RPMI7951 (cell line): ENCODE measurements at places on chromosomes 13 and 19. TPM values are rescaled to one million over a fixed set of nuclear protein-coding genes. Genes with fewer than 3 reads are reported as not detected.

PNMA8C gene
- total RNA-seq: not detected in 2 replicates

CRTC1 gene
- total RNA-seq: 2.2 and 2.9 TPM in 2 replicates

LTBP4 gene
- total RNA-seq: 21.5 and 22.0 TPM in 2 replicates

IRF2BP1 gene
- total RNA-seq: 12.1 and 19.4 TPM in 2 replicates

SHISA7 gene
- 0.12 TPM in 1 of 2 replicates, not detected in the other for total RNA-seq

SELENOV gene
- total RNA-seq: not detected in 2 replicates

CLC gene
- total RNA-seq: not detected in 2 replicates

LSR gene
- 1.8 TPM in 2 replicates for total RNA-seq

CLEC17A gene
- total RNA-seq: not detected in 2 replicates

PLIN3 gene
- 177 and 194 TPM in 2 replicates for total RNA-seq

B3GLCT gene
- 18.3 and 18.8 TPM in 2 replicates for total RNA-seq

OR4F17 gene
- total RNA-seq: not detected in 2 replicates

CALR3 gene
- not detected in 2 replicates for total RNA-seq

- no peak for DNase-seq
Observed at GRCh38 chr13:94658926-94659597, 53.3 kb downstream of the SOX21 start.

DNA sequence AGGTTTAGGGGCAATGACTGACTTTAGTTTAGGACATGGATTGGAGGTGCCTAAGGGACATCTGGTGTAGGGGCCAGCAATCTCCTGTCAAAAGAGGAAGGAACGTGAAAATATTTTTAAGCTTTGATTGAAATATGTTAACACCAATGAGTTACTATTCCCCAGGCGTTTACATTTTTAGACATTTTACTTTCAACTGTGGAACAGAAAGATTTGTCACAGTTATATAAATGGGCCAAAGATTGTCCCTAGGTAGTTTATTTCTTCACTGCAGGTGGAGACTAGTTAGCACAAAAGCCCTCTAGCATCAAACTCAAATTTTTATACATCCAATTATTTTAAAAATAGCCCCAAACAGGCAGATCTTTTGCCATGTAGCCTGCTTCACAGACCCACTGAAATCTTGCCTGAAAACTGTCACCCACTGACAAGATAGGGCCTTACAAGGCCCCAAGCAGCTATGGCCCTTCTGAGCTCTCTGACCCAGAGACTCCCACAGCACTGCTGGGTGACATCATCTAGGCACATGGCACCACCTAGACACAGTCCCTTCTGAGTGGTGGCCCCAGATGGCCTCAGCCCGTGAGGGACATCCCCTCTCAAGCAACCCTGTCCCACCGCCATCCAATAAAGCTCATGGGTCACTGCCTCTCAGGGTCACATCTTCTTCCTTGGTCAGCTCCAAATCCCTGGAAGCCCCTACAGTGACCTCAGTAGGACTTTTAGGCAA is 64.8 kb upstream of the DOCK9 start:
- no peak for DNase-seq

DNA sequence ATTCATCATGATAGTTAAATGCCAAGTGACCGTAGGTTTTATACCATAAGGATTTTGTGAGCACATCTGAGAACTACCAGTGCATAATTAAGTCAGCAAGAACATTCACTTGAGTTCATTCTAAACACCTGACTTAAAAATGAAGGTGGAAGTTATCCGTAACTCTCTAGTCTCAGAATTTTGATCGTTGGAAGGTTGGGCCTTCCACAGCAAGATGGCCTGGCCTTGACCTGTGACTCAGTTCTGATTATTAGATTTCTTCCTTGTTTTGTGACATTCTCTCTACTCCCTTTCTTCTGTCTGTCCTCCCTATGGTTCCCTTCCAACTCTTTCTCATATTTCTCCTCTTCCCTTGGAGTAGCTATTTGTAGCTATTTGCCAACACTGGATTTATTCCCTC is 20.0 kb upstream of the WDFY2 start:
- no peak for DNase-seq

- no peak for DNase-seq
Observed at GRCh38 chr13:99371956-99372355, 64.8 kb upstream of the GPR183 start.

DNA sequence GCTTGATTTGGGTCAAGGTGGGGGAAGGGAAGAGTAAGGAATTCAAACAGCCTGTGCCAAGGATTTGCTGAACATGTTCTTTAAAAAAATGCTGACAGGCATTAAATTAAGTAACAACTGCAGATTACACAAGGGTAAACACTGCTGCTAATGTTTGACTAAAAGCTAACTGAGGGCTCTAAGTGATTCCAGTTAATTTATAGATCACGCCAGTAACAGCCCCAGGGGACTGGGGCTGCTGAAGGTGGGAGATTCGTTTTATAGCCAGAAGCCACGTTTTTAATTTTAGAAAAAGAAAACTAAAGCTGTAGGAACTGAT is 321.7 kb downstream of the DLEU7 start:
- no peak for DNase-seq

- no peak for DNase-seq
Observed at GRCh38 chr19:1511318-1512317, 1.2 kb downstream of the ADAMTSL5 start.

- no peak for DNase-seq
Observed at GRCh38 chr19:16088351-16089009, 12.2 kb downstream of the TPM4 start.

DNA sequence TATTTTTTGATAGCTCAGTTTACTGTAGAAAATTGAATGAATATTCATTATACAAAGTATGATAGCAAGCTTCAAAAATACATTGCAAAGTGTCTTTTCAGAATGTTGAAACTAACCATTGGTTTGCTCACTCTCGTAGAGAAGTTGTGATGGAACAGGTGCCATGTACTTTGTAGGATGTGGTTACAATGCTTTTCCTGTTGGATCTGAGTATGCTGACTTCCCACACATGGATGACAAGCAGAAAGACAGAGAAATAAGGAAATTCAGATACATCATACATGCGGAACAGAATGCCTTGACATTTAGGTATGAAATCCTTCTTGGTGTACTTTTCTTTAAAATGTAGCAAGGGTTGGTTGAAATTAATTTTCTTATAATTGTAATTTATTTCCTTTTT is 30.5 kb downstream of the CDADC1 start:
- DNase-seq: no peak

DNA sequence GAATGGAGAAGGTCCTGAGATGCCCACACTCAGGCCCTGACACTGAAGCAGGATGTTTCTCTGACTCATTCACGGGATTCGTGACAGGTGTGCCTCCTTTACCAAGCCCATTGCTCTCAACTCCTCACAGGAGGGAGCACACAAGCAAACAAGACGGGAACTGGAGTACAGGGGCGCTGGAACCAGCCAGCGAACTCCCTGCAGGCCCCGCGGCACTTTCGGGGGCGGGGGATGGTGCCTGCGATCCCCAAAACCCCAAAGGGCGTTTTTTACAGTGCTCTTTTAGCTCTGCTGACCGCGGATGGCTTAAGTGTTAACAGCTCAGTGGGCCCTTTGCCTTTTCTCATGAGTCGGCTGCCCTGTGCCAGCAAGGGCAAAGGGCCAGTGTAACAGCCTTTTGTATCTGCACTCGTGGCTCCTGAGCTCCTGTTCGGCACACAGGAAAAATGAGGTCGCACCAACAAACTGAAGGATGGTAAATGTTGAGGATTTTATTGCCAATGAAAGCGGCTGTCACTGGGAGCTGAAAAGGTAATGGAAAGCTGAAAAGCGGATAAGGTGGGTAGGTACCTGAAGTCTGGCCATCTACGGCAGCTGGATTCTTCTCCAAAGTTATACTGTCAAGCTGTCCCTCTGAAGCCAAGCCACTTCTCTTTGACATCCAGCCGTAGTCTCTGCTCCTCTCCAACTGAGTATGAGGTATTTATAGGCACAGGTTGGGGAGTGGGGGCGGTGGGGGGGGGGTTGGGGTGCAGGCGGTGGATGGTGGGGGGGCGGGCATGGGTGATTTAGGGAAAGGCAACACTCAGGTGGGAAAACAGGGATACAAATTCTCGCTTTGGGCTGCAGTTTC is 65.0 kb upstream of the TRPC4 start:
- no peak for DNase-seq

DNA sequence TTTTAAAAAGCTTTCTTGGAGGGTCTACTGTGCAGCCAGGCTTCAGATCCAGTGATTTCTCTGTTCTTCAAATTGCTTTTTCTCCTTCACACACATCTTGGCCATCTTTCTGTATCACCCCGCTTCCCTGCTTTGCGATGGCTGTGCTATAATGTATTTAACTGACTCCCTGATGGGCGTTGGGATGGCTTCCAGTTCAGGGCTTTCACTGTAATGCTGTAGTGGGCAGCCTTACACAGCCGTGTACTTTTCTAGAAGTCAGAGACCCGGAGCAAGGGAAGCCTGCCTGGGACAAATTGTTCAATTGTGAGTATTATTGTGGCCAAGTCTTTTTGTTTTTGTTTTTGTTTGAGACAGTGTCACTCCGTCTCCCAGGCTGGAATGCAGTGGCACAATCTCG is 19.4 kb upstream of the PAK4 start:
- no peak for DNase-seq

DNA sequence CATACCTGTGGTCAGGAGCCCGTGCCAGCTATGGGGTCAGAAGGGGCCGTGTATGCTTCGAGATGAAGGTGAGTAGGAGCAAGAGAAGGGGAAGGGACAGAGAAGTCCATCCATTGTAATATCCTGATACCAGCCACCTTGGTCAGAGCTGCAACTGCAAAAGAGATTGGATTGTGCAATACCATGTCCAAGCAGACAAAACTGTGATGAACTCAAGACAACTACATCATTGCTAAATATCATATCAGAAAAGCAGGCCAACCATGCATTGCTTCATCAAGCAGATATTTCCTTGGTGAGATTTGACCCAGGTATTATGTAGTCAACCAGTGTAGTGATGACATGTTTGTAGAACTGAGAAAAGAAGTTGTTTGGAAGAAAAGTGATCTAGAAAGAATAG is 12.1 kb downstream of the HNRNPUL1 start:
- no peak for DNase-seq

- DNase-seq: no peak
Observed at GRCh38 chr13:43008596-43008995, 14.8 kb upstream of the DNAJC15 start.

DNA sequence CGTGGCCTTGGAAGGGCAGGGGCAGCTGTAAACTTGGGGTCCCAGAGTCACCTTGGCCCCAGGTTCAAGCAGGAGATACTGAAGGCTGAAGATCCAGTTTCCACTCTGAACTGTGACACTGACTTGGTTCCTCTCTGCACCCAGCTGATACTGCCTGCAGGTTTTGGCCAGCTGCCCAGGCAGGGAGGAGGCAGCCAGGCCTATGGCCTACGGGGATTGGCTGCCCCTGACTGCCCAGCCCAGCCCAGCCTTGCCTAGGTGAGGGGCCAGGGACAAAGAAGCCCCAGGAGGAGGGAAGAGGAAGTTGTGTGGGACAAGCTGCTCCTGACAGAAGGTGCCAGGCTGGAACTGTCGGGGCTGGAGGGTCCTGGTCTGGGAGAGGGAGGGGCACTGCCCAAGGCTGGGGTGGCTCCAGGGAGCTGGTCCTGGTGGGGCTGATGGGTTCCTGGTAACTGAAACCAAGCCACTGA is 51.7 kb upstream of the CYP4F8 start:
- DNase-seq: peak; percentile 16

GRCh38 chr19:1487576-1488281 is 2.4 kb downstream of the PCSK4 start:
- no peak for DNase-seq

DNA sequence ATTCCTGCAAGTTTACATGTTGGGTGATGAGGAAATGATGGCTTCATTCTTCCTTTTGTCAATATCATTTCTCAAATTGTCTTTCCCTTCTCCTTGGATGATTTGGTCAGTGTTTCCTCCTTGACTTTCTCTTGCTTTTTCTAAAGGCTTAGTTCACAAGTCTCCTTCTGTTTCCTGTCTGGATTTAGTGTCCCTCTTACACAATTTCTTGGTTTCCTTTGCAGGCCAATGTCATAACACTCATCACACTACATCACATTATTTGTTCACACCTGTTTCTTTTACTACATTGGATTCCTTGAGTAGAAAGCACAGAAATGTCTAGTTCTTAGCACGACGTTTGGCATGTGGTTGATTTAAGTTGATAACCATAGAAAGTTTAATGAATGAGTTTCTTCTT is 490.7 kb downstream of the TDRD3 start:
- DNase-seq: no peak

DNA sequence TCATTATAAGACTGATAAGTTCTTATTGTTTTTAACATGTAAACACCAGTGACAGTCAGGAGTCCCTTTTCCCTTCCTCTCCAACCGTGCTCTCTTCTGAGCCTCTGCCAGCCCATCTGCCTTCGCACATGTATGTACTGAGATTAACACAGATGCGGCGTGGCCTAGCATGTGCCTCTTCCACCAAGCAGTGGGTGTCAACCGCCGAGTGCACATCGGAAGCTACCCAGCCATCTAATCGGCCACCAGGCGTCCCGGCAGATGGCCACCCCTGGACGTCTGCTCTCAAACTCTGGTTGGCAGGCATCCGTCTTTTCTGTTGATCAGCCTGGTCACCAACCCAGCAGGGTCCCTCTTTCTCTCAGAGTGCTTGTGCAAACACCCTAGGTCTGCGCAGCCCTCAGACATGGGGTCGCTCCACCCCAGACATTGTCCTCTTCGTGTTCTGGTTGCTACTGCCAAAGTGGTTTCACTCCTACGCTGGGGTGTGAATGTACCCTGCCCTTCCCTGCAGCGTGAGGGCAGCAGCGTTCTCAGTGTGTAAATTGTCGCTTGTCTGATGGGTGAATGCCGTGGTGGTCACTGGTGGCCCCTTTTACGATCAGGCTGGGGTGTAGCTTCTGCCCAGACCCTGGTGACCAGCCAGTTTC is 57.7 kb upstream of the LDLR start:
- DNase-seq: no peak

GRCh38 chr13:75440100-75440499 is 41.9 kb downstream of the TBC1D4 start:
- no peak for DNase-seq

DNA sequence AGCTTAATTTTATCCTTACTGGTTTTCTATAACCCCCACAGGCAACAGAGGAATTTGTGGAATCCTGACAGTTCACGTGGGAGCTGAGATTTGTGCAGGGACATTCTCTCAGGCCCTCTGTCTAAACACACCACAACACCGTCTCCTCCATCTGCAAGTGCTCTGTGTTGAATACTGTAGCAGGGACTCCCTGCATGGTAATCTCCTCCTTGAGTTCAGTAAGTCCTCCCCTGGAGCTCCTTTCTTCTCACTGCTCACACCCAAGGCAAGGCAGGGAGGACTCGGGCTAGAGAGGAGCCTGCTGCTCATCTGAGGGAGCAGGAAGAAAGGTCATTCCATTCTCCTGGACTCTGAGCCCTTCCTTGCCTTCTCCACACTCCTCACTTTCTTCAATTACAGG is 348.2 kb downstream of the KCTD12 start:
- DNase-seq: no peak

DNA sequence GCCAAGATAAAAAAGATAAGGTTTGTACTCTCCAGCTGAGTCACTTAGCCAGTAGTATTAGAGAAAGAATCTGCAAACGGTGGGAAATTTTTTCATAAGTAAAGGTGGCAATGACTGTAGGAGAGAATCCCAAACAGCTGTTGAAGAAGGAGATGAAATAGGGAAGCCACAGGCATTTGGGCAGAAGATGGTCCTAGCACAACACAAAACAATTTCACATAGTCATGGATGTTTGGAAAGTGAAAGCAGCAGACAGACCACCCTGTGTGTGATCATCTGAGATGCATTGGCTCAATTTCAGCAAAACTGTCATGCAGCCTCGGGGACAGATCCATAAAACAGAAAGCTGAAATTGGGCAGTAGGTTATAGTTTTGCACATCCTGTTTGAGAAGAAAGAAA is 2832.4 kb downstream of the PCDH9 start:
- peak; percentile 4 for DNase-seq

GRCh38 chr19:10580979-10581631 is 6.0 kb downstream of the AP1M2 start:
- DNase-seq: peak; percentile 86

GRCh38 chr13:99514801-99515200 is 13.5 kb downstream of the TM9SF2 start:
- DNase-seq: no peak
